ENCODE measurements at places on chromosomes 16 and 17.

DNA sequence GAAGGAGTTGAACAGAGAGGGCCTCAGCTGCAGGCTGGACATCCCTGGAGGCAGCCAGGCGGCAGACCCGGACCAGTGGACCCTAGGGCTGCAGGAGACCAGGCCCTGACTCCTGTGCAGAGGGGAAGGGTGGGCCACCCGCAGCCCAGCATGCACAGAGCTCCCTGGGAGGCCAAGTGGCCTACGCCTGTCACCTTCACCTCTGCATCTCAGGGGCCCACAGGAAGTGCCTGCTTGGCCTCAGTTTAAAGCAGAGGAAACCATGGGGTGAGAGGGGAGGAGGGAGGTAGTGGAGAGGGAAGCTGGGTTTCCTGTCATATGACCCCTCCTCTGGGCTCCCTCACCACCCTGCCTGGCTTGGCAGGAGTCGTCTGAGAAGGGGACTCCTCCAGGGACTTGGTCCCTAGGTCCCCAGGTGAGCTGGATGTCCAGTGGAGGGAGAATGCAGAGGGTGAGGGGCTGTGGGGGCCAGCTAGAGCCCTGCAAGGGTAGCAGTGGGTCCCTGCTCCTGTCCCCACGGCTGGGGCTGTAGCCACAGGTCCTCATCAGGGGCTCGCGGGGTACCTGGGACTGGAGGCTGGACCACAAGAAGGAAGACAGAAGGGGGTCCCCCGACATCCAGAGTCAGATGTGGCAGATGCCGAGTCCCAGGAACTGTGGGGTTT lies at the start of gene TMC8:
TMC8 (plus strand) TSS at position 335 of the 665 bp plus-strand sequence. CDS start 818 bp downstream, outside the sequence.
- DNase-seq, result no peak

DNA sequence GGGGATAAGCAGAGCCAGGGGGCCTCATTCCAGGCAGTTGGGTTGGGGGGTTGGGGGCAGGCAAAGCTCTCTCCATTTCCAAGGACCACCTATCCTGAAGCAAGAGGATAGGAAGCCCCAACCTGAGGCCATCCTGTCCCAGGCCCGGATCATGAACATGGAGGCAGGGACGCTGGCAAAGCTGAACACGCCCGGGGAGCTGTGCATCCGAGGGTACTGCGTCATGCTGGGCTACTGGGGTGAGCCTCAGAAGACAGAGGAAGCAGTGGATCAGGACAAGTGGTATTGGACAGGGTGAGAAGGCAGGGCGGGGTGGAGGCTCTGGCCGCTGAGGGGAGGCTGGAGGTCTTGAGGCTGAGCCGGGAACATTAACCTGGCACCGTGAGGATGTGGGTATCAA lies 3.6 kb upstream of the CHAD start:
- no peak for DNase-seq

GRCh38 chr17:40551091-40551878 lies 14.0 kb downstream of the CCR7 start:
- DNase-seq, result peak; percentile 100

GRCh38 chr16:23423496-23424049 lies 29.4 kb downstream of the COG7 start:
- peak; percentile 98 for DNase-seq

- DNase-seq, result no peak
These were observed 20.8 kb downstream of the CIBAR2 start for GRCh38 chr16:85091522-85091910.

GRCh38 chr17:73419051-73419450 lies 107.2 kb upstream of the CDC42EP4 start:
- DNase-seq, result no peak

- no peak for DNase-seq
These were observed 12.5 kb upstream of the NUDT16L1 start for GRCh38 chr16:4680673-4681470.

GRCh38 chr16:31224092-31224955 lies 7.4 kb upstream of the PYDC1 start:
- no peak for DNase-seq

GRCh38 chr17:42894283-42895184 lies 6.1 kb upstream of the G6PC1 start:
- no peak for DNase-seq

DNA sequence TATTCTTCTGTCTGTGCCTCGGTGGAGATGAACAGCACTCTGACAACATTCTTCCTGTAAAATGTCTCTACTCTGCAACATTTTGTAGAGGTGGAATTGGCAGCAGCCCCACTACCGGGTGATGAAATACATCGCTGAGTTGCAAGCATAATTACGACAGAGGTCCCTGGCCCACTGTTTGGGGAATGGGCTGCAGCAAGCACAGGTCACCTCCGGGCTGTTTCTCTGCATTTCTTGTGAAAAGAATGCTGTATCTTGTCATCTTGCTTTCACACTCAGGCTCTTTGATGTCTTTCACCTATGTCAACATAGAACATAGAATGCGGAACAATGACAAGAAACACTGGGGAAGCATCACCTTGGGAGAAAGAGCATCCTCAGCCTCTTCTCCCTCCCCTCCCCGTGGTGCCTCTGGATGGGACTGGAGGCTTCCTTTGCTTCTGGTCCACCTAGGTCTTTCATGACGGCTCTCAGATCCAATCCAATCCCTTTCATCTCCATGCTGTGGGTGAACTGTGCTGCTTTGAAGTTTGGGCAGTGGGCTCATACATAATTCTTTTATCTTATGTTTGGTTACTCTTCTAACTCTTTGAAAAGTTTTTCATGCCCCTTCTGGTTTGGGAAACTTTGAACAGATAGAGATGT lies 265.0 kb downstream of the PHKB start:
- peak; percentile 32 for DNase-seq

GRCh38 chr16:69613378-69614154 lies 47.8 kb downstream of the NFAT5 start:
- peak; percentile 56 for DNase-seq

GRCh38 chr16:68324780-68325357 lies 14.1 kb downstream of the PRMT7 start:
- DNase-seq, result peak; percentile 22

DNA sequence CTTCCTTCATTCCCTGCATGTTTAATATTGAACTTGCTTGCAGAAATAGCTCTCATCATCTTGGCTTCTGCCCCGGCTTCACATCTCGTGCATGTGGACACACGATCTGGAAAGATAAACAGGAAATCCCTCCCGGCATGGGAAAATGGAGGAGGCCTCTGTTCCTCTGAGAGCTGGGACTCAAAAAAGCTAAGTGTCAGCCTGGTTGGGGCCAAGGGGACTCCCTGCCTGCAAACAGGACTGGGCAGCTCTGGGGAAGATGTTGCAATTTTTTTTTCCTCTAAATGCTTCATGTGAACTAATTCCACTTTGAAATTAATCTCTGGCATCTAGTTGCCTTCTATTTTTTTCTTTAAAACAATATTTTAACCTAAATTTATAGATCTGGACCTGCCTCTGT lies 24.8 kb downstream of the ITPRIPL2 start:
- peak; percentile 68 for DNase-seq

GRCh38 chr17:81408049-81408448 lies 12.8 kb downstream of the BAHCC1 start:
- no peak for DNase-seq

- DNase-seq, result peak; percentile 61
These were observed 451.5 kb upstream of the HSBP1 start for GRCh38 chr16:83356266-83356665.

GRCh38 chr16:19745286-19746010 lies 27.4 kb downstream of the IQCK start:
- peak; percentile 59 for DNase-seq

DNA sequence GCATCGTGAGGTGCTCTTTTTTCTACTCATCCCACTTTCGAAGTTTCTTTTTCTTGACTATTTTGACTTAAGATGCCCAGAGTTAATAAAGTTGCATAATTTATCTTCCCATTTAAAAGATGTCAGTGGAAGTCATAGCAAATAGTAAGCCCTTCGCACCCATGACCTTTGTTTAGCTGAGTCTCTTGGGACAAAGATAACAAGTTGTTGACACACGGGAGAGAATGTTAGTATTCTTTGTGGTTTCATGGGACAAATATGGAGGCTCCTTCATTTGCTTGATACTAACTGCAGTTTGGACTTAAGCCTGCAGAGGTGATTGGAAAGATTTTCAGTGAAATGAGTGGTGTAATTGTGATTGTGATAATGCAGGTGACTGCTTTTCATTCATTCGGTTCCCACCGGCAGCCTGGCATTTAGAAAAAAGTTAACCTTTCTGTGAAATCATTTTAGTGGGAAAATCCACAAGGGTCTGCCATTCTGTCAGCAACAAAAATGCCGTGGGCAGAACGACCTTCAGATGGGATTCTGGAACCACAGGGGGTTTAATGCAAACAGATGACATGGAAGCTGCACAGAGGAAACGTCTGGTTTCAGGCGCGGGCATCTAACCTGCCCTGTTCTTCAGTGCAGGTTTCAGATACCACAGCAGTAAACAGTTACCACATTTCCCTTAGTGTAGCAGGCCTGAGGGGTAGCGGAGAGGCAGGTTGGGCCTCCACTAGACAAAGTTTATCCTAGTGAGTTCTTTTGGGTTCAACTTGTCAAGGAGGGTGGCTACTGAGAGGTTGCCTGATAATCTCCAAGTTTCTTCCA lies 123.0 kb downstream of the RPTOR start:
- no peak for DNase-seq

DNA sequence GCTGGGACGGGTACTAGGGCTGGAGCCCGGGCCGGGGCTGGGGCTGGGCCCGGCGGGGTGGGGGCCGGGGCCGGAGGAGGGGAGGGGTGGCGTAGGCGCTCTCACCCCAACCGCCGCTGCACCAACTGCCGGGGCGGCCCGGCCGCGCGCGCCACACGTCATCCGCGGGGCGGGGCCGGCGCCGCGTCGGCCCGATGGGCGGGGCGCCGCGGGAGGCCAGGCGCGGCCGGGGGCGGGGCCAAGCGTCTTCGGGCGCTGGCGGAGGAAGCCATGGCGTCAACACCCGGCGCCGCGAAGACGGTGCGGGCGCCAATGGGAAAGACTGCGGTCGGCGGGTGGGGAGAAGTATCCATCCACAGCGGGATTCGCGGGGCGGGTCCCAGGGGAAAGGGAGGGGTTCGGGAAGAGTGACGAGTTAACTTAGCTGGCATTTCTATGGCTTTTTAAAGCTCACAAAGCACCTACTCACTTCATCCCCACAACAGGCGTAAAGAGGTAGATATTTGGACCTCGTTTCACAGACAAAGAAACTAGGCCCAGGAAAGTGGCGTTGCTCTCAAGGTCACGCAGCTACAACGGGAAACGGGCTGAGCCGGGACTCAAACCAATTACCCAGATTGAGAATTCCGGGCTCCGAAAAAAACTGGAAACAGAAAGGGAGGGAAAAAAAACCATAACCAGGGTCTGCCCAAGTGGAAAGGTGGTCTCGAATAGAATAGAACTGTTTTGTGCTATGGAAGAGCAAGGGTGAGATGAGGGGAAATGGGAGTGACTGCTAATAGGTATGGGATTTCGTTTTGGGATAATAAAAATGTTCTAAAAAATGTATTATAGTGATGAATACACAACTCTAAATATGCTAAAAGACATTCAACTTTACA lies at the start of gene SPAG9:
SPAG9 (minus strand) TSS at position 130 of the 881 bp plus-strand sequence. CDS start 212 bp downstream, outside the sequence.
- DNase-seq, result peak; percentile 93

DNA sequence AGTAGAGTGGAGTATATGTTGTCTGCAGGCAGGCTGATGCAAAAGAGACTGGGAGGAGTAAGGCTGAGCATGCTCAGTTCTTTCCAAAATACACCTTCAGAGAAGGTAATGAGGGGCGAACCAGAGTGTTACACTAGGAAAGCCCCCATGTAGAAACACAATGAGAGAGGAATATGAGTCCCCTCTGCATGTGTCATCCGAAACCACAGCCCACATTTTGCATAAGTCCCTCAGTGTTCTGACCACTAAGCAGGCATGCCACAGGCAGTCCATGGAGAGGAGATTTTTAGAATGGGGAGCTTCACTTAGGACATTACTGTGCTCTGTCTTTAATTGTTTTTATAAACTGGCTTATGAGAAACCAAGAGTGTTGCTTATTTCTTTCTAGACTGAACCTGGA lies 32.0 kb downstream of the SLC6A2 start:
- no peak for DNase-seq

- peak; percentile 45 for DNase-seq
These were observed 89.1 kb upstream of the NOL11 start for GRCh38 chr17:67628580-67629013.

DNA sequence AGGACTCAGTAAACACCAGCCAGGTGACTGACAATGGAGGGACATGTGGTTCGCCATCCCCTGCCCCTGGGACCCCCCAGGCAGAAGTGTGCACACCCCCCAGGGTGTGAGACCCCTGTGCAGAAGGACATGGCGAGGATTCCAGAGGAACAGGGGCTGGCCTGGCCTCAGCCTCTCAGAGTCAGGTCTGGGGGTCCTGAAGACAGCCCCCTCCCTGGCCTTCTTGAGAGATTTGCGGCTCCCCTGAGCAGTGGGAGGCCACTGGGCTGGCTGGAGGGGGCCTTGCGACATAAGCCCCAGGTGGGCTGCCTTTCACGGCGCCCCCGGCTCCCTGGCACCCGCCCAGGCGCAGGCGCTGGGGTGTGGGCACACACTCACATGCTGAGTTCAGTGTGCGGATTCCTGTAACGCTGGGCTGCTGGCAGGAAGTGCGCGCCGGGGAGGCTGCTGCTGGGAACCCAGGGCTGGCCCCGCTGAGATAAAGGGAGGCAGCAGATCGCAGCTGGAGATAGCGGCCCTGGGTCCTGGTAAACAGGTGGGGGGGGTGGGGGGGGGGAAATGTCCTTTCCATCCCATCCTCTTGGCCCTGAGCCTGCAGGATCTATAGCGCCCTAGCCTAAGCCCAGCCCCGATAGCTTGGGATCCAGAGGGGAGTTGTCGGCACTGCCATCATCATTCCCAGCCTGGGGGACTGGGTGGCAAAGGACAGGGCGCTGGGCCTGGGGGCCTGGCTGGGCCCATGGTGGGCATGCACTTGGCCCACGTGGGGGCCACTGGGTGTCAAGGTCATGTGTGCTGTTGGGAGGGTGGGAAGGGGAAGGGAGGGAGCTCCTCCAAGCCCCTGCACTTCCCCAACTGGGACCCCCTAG lies 27.1 kb downstream of the TMEM235 start:
- no peak for DNase-seq

DNA sequence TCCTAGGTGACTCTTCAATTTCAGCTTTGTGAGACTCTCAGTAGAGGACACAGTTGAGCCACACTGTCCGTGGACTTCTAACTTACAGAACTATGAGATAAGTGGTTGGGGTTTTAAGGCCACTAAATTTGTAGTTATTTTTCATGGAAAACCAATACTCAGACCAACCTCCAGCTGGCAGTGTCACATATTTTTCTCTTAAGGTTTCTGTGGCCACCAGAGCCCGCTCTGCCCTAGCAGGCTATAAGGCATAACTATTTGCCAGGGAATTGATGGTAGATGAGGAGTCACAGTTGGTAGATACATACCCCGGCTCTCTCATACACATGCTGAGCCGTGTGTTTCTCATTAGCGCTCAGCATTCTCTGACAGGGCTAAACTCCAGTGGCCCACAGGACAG lies 336.8 kb upstream of the MON1B start:
- DNase-seq, result peak; percentile 8

DNA sequence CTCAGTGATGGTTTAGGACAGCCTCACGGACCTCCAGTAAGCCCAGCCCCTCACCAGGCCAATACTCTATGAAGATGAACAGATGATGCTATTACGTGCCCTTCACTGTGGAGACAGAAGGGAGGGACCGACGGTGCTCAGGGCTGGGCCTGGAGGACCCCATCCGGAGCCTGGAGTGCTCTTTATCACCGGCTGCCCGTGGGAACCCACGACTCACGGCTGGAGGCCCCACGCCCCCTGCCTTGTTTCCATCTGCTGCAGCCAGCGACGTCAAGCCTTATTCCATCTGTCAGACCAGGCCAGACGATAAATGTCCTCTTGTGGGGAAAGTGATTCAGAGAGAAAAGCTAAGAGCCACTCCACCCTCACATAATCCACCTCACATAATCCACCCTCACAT lies 4.0 kb upstream of the TIMM22 start:
- DNase-seq, result no peak

- no peak for DNase-seq
These were observed 1.0 kb downstream of the SPAG5 start for GRCh38 chr17:28597606-28598383.

Data from fibroblast of mammary gland (primary cell).